Breast epithelium (tissue), 4 donors: ENCODE measurements at places on chromosomes 5 and 9.

DNA sequence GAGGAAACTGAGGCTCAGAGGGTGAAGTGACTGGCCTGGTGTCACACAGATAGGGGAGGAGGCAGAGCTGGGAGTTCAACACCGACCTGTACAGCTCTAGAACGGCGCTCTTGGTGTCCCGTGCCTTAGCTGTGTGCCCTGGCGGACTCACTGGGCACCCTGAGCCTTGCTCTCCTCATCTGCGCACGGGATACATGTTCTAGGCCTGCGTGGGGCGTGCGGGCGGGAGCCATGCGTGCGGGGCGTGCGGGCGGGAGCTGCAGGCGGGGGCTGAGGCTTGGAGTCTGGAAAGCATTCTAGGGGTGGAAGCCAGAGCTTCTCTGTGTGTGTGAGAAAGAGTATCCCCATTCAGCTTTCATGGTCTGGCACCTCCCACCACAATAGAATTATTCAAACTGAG lies 165.3 kb downstream of the GAPVD1 start:
- DNase-seq = no peak

GRCh38 chr9:16138561-16139491 lies 586.0 kb downstream of the CCDC171 start:
- DNase-seq = no peak

DNA sequence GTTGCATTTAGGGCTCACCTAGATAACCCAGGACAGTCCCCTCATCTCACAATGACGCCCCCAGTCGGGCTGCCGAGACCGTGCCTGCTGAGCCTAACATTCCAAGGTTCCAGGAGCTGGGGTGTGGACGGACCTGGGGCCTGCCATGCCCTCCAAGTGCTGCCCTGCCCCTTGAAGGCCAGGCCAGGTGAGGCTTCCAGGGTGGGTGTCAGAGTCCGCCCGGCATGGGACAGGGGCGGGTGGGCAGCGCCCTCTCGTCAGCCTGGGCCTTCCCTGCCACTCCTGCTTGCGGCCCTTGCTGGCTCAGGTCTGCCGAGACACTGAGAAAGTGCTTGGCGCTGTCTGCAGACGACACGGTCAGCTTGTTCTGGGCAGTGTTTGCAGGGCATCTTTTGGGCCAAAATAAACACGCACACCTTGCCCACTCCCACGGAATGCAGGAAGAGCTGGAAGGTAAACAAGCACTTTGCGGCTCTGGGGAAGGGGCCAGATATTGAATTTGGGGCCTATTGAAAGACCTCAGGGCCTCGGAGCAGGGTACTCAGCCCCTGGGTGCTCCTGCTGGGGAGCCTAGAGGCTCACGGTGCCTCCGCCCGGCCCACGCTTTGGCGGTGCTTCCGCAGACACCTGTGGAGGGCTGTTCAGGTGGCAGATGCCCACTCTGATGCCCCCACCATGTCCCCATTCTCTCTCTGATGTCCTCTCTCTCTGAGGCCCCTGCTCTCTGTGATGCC lies 4.2 kb upstream of the SCGB3A1 start:
- peak; percentile 72 for DNase-seq

GRCh38 chr5:32709750-32710549 lies 1.2 kb upstream of the NPR3 start:
- no peak for DNase-seq

GRCh38 chr9:2424619-2425033 lies 197.0 kb upstream of the VLDLR start:
- peak; percentile 68 for DNase-seq

GRCh38 chr5:7053125-7053524 lies 339.9 kb downstream of the TENT4A start:
- no peak for DNase-seq

DNA sequence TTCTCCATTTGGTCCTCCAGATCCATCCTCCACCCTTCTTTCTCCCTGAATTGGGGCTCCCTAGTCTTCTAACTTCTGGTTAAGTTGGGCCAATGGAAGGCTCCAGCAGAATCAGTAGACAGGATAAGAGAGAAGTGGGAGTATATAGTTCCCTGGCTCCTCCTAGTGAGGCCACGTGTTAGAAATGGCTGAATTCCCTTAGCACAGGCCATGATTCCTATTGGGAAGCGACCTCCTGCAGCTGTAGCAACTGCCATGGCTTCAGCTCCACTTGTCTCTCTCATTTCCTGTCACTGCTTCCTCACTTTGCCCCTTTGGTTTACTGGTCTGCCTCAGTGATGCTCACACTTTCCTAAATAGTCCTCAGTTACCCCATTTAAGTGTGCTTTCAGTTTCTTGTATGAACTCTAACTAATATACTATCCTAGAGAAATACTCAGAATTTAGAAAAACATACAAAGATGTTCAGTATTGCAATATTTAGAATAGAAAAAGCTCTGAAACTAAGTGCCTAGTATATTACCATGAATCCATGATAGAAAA lies 104.8 kb upstream of the SMARCA2 start:
- no peak for DNase-seq

DNA sequence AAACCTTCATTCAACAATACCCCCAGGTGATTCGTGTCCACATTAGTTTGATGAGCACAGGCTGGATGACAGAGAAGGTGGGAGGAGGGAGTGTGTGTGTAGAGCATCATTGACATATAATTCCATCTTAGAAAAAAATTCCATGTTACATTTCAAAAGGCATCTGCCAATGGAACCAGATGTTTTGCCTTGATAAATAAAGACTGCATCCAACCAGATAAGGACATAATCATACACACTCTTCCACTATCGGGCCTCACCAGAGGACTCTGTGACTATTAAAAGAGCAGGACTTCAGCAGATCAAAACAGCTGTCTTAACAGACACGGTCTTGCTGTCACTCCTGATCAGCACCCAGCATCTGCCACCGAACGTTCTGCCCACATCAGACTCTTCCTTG lies 96.4 kb upstream of the SPIN1 start:
- DNase-seq = no peak

DNA sequence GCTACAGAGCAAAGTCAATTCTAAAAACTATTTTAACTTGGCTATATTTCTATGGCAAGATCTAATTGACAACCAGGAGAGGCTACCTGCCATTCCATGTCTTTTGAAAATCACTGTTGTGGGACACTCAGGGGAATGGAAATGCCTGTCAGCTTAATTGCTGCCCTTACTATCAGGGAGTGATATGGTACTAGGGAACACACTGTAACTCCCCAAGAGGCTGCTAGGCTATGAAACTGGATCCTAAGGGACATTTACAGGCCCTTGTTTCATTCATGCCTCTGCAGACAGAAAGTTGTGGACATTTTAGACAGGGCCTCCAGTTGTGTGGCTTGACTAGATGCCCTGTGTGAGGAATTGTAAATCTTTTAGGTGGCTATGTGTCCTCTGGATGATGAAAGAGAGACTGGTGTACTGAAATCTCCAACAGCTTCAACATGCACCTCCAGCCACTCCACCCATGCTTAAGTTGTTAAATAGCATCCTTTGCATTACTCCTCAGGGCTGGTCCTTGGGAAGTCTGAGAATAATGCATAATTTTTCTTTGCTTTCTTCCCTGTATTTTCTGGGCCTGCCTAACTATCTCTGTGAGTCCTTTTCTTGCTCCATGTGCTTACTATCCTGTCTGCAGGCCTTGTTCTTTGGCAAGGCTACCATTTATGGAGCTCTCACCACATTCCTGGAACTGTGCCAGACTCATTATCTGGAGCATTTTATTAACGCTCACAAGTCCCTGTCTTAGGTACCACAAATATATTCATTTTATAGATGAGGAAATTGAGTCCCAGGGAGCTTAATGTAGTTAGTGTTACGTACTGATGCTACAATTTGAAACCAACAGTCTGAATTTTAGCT lies 3.2 kb downstream of the MROH2B start:
- no peak for DNase-seq

DNA sequence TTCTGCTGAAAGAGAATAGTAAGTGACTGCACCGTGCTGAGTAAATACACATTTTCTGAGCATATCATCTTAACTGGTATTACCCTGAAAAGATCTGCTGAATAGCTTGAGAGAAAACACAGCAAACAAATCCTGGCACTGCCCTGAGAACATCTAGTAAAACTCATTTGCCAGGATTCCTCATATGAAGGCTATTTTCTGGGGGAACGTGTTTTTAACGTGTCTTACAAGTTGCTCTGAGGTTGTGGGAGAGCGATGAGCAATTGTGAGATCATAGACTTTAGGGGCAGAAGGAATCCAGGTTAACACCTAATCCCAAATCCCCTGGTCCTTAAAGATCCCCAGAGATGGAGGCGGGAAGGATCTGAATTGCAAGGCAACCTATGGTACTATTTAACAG lies 331.9 kb upstream of the RFX3 start:
- DNase-seq = no peak

DNA sequence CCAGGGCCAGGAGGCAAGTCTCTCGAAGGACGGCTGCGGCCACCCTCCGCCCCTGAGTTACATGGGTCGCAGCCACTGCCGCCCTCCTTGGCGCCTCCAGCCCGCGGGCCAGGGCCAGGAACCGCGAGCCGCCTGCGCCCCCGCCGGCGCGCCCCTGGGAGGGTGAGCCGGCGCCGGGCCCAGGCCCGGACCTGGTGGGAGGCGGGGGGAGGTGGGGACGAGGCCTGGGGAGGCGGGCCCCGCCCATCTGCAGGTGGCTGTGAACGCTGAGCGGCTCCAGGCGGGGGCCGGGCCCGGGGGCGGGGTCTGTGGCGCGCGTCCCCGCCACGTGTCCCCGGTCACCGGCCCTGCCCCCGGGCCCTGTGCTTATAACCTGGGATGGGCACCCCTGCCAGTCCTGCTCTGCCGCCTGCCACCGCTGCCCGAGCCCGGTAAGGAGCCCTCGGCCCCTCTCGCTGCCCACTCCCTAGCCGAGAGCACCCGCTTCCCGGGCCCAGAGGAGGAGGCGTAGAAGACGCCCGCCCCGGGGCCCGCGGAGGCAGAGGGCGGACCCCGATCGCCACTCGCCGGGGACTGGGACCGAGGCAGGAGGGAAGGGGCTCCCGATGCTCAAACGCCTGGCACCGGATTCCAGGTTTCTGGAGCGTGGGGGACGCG lies at the start of gene ASS1:
ASS1 (plus strand) TSS at position 397 of the 657 bp plus-strand sequence. CDS start 7,268 bp downstream, outside the sequence.
- peak; percentile 66 for DNase-seq

DNA sequence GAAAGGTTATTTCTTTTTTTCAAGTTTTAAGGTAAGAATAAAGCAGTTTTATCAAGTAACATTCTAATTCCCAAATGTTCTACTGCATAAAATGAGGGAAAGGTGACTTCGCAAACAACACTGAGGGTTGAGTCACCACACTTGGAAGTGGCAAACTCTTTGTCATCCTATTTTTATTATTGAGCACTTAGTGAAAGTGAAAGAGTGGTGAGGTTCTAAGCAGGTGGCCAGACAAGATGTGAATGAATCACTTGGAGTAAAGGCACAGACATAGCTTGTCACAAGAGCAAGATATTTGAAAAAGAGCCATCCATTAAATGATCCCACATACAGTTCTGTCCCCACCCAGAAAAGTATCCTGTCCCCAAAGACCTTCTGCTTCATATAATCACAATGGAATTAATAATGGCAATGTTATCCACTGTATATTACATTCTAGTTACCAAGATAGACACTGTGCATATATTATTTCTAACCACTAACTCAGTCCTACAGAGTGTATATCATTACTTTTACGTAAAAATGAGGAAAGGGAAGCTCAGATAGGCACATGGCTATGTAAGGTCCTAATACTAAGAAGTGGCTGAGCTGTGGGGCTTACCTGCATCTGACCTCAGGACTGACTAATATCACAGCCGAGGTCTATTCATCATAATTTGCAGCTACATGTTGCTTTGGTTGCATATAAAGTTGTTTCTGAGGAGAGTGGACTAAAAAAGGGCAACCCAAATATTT lies 730.4 kb upstream of the MEF2C start:
- no peak for DNase-seq

- no peak for DNase-seq
These were observed 202.8 kb downstream of the SPOCK1 start for GRCh38 chr5:137296213-137296781.

DNA sequence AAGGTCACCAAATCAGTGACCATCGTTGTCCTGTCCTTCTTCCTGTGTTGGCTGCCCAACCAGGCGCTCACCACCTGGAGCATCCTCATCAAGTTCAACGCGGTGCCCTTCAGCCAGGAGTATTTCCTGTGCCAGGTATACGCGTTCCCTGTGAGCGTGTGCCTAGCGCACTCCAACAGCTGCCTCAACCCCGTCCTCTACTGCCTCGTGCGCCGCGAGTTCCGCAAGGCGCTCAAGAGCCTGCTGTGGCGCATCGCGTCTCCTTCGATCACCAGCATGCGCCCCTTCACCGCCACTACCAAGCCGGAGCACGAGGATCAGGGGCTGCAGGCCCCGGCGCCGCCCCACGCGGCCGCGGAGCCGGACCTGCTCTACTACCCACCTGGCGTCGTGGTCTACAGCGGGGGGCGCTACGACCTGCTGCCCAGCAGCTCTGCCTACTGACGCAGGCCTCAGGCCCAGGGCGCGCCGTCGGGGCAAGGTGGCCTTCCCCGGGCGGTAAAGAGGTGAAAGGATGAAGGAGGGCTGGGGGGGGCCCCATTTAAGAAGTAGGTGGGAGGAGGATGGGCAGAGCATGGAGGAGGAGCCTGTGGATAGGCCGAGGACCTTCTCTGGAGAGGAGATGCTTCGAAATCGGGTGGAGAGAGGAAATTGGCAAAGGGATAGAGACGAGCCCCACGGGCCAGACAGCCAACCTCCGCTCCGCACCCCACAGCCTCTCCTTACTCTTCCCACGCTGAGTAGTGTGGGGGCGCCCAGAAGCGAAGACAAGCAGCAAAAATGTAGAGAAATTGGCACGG lies 1.7 kb downstream of the RXFP3 start:
- DNase-seq = no peak

DNA sequence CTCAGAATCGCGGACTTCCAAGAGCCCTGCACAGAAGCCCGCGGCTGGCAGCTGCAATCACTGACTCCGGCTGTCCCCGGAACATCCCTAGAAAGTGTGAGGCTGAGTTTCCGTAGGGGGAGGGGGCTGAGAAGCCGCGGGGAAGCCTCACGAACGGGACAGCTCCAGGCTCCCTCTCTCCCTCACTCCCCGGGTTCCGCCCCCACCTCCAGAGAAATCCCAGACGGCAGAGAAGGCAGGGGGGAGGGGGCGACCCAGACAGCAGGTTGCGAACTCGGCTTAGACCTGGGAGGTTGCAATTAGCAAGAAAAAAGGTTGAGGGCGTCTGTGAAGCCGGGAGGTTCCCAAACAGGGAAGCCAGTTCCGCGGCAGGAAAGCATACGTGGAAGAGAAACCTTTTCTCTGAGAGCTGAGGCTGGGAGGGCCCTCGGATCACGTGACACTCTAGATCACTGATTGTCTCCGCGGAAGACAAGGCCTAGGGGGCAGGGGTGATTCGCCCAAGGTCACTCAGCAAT lies 73.8 kb upstream of the CPLX2 start:
- no peak for DNase-seq

DNA sequence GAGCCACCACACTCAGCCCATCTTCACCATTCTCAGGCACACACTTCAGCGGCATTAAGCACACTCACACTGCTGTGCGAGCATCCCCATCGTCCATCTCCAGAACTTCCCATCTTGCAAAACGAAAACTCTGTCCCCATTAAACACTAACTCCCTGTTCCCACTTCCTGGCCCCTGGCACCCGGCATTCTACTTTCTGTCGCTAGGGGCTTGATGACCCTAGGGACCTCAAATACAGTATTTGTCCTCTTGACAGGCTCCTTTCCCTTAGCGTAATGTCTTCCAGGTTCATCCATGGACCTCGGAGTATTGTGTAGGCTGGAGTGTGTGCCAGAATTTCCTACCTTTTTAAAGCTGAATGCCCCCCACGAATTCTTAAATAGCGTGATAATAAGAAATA lies 14.7 kb upstream of the UBAC1 start:
- no peak for DNase-seq
